ENCODE measurements at places on chromosomes 12 and 14.

DNA sequence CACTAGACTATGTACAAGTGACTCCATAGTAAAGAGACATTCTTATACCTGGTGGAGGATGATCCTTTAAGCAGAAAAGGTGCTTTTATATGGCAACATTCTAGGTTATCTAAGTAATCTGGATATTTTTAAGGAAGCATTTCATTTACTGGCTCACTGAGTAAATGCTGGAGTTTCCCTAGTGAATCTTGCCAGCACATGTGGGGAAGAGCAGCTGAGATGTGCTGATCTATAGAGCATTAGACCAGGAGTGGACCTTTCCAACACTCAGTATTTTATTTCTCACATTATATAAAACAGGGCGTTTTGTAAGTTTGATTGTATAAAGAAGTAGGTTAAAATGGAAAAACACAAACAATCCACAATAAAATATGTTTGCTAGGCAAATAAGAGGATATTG, 478.5 kb downstream of the ATP23 start:
- no peak for DNase-seq

DNA sequence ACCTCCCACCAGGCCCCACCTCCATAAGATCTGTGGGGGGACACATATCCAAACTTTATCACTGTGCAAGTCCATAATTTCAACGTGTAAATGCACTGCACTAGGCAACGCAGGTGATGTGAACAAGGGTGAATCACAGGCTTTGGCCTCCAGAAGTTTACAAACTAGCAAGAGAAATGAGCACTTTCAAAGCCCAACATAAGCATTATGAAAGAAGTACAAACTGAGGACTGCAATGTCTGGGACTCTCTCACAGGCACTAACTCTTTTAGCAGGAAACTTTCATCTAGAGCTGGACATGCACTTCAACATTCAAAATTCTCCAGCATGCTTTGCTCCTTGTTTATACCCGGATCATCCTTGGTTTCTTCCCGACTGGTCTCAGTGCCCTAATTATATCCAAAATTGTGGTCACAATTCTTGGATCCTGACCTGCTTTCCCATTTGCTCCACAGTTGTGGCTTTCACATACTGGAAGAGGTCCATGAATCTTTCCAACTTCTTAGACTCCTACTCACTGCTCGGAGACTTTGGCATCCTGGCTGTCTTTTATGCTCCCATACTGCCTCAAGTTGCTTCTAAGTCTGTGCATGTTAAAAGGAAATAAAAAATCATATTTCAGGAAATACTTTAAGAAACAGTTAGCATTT, 44.9 kb upstream of the STRAP start:
- no peak for DNase-seq

GRCh38 chr12:4858386-4858785, 51.3 kb upstream of the KCNA1 start:
- DNase-seq: no peak

- no peak for DNase-seq
Measured at GRCh38 chr14:94655169-94655710, 43.0 kb downstream of the SERPINA3 start.

DNA sequence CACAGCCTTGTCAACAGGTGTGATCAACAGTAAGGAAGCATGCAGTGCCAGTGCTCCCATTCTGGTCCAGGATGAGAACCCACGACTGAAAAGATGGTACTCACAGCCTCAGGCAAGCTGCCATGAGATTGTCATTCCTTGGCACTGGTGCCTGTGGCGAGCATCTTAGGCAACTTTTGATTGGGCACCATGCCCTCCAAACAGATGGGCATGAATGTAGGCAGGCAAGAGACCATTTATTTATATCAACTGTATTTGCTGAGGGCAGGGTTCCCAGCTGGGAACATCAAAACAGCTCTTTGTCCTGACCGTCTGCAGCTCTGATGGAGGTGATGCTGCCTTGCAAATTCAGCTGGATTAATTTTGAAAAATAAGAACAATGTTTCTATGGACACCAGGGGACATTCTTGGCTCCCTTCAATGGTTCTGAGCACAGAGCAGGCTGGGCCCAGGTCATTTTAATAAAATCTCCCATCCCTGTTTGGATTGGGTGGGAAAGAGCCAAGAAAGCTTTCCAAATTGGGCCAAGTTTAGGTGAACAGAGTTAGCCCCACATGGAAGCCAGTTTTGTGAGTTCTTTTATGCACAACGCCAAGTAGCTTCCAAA, 522.5 kb downstream of the RMST start:
- no peak for DNase-seq

- no peak for DNase-seq
Measured at GRCh38 chr12:1348606-1349005, 245.8 kb downstream of the FBXL14 start.

DNA sequence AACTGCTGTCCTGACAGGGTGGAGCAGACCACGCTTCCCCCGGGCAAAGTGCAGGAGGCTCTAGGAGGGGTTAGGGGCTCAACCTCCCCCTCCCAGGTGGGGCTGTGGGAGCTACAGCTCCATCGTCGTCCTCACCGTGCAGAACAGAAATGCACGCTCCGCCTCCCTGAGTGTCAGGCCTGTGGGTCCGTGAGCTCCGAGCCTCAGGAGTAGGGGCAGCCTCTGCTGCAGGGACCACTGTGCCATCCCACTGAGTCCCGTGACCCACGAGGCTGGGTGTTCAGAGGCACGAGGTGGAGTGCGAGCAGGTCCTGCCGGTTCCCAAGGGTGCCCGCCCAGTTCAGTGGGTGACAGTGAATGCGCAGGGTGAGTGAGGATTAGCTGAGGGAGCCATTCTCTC, 48.6 kb downstream of the CACNA1C start:
- DNase-seq: no peak

DNA sequence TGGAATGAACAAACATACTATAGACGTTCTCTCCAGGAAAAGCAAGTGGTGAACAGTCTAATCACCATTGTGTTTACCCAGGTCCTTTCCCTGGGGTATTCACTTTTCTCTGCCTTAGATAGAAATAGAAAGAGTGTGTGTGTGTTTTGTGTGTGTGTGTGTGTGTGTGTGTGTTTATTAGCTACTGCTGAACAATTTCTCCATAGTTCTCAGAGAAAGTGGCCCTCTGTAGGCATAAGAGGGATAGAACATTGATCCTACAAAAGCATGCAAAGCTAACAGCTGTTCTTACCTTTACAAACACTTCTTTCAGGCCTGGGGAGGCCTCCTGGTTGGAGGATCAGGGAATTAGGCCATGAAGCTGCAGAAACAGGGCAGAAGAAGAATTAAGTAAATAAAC, 665.7 kb upstream of the TBX3 start:
- no peak for DNase-seq

- DNase-seq: no peak
Measured at GRCh38 chr14:35861204-35861868, 35.2 kb downstream of the BRMS1L start.

- no peak for DNase-seq
Measured at GRCh38 chr12:81957631-81958030, 198.5 kb upstream of the PPFIA2 start.

GRCh38 chr12:57461917-57462250, 2.3 kb downstream of the GLI1 start:
- DNase-seq: peak; percentile 26

- DNase-seq: no peak
Measured at GRCh38 chr14:26255213-26255612, 342.6 kb downstream of the NOVA1 start.

DNA sequence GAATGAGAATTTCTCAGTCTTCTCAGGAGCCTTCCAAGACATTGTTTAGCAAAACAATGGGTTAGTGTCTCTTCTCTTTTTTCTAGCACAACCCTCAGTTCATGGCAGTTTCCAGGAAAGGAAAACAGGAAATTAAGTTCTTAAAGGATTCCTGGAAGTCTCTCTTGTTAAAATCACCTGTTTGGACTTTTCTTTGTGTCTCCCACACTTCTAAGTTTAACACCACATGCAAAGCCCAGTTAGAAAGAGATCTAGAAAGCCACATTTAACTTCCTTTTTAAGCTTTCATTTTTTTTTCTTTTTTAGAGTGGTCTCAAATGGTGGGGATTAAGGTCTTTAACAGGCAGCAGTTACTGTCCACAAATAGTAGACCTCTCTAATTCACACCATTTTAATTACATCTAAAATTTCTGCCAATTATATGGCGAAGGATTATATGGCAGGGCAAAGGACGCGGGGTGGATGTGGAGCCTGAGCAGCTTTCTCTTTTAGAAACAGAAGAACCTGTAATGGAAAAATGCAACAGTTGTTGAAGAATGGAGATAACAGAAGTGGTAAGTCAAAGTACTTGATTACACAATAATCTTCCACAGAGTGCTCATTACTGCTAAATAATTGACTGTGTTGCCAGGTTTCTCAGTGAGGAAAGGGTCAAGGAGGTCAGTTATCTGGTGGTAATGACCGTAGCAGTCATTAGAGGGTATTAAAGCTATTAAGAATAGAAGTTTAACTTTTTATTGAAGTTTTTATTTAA, 298.6 kb downstream of the AKAP6 start:
- DNase-seq: no peak

- DNase-seq: no peak
Measured at GRCh38 chr12:110073049-110073831, 24.9 kb upstream of the C12orf76 start.

- DNase-seq: no peak
Measured at GRCh38 chr14:51282517-51282916, 42.5 kb downstream of the TMX1 start.

DNA sequence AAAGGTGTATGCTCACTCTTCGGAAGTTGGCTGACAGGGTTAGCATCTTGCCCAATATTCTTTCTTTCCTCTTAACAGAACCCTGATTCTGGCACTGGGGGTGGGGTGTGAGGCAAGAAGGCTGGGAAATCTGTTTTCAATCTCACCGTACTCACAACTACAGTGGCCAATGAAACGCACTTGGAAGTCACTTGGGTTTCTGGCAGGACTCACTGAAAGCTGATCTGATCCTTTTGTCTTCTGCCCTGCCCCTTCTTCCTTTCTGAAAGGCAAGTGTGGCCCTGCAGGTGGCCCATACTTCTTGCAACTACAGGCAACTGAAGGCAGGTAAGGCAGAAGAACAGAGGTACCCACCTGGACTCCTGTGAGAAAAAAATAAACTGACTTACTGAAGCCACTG, 106.9 kb downstream of the STXBP6 start:
- no peak for DNase-seq

All from effector CD8-positive, alpha-beta T cell (primary cell).